ENCODE measurements at places on chromosomes 13 and 19. TPM values are rescaled to one million over a fixed set of nuclear protein-coding genes. Genes with fewer than 3 reads are reported as not detected.

GRCh38 chr13:42127047-42127446, 78.6 kb downstream of the DGKH start:
- no peak for DNase-seq

DNA sequence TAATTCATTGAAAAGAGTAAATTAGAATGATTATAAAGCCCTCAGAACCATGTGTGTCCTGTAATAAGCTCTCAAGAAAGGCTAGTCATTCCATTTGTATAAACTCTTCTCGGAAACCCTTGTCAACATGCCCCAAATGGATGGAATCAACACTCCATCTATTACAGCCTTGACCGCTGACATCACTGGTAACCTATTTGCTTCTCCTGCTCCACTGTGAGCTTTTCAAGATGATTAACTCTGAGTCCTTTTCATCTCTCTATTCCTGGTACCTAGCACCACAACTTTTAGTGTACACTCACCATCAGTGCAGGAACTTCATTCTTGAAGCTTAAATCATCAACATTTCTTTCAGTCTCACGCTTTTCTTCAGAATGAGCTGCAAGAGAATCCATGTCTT, 612.0 kb downstream of the DCT start:
- no peak for DNase-seq

DNA sequence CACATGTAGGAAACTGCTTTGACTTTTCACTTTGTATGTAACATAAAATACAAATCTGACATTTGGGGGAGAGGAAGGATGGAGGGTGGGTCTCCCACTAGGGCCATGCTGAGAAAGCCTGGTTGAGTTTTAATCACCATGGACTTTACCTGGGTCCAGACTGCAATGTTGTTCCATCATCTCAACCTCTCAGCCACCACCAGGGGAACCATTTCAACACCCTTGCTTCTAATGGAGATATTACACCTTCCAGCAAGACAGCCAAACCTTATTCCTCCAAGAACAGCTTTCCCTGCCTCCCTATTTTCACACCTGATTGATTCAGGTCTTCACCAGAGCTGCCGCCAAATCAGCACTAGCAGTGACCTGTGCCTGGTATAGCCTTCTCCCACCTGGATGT, 56.0 kb downstream of the ZAR1L start:
- DNase-seq: no peak

DNA sequence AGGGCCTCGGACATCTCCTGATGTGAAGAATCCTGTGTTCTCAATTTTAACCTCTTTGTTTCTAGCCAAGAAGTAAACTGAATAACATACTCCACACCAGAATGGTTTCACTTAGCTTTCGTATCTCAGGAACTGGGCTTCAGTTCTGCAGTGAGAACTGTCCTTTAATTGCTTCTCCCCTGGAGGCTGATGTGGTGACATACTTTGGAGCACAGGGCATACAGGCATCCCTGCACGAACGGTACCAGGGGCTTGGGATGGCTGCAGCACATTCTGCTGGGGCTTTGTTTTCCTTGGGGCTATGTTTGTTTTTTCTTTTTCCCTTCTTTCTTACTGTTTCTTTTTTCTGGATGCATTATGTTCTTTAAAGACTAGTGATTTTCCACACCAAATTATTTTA, 230.5 kb downstream of the TM9SF2 start:
- no peak for DNase-seq

GRCh38 chr13:46535825-46536224, 17.1 kb upstream of the LRCH1 start:
- no peak for DNase-seq

GRCh38 chr19:9914315-9915207, 21.8 kb downstream of the OLFM2 start:
- no peak for DNase-seq

DNA sequence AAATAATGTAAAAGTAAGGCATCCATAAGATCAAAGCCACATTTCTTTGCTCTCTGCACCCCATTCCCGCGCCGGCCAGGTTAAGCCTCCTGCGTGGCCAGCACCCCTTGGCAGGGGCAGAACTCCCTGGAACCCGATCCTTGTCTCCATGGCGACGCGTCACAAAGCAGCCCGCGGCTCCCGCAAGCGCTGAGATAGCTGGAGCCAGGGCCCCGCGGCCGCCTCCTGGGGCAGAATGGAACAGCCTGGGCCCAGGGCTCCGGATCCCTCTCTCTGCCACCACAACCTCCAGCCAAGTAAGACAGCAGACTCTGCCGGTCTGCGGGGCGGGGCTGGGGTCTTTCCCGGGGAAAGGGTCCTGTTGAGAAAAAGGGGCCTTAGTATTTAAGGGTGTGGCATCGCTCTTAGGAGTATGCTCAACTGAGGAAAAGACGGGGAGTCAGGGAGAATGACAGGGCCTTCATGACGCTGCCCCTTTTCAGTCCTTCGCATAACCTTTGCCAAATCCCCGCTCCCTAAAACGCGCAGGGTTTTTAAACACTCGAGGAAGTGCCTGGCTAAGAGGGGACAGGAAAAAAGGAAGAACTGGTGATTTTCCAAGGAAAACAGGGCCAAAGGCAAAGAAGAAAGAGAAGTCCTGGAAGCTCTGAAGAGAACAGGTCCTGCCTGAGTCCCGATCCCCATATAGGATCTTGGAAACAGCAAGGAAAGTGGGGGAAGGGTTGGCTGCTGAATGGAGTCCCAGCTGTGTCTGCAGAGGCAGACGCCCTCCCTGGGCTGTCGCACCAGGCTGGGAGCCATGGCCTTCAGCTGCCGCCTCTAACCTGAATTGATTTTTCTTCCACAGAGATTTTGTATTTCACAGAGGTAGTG, at the start of gene TEX26:
Gene TEX26 (plus strand): TSS at position 176 of the 873 bp plus-strand sequence. CDS start 60 bp downstream, at position 236.
- no peak for DNase-seq

DNA sequence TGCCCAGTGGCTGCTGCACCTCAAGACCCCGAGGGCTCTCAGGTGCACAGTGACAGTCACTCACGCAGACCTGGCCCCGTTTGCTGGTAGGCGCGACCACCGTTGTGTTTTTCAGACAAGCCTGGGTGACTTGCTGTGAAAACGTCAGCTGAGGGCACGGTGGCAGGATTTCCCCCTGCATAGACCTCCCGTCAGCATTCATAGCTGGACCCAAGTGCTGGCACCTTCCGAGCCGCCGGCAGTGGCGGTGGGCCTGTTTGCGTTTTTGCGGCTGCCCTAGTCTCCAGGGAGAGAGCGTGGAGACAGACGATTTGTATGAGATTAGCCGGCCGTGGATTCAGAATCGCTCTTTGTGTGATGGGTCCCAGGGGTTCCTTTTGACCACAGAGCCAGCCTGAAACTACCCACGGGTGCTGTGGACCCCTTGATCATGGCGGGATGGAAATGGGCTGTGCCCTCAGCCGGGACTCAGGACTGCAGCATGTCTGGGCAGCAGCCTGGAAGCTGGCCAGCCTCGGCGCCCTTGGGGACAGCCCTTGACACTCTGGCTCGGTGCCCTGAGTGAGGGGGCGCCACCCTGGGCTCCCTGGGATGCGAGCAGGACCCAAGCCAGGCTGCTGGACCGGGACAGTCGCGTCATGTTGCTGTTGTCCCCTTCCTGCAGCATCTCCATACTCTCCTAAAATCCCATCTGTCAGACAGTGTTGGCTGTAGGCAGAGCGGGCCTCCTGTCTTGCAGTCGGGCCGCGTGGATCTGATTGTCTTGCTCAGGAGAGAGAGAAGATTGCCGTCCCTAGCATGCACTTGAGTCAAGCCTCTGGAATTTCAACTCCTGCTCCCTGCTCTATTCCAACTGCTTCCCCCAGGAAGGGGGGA, 8.6 kb downstream of the KDM4B start:
- DNase-seq: no peak

DNA sequence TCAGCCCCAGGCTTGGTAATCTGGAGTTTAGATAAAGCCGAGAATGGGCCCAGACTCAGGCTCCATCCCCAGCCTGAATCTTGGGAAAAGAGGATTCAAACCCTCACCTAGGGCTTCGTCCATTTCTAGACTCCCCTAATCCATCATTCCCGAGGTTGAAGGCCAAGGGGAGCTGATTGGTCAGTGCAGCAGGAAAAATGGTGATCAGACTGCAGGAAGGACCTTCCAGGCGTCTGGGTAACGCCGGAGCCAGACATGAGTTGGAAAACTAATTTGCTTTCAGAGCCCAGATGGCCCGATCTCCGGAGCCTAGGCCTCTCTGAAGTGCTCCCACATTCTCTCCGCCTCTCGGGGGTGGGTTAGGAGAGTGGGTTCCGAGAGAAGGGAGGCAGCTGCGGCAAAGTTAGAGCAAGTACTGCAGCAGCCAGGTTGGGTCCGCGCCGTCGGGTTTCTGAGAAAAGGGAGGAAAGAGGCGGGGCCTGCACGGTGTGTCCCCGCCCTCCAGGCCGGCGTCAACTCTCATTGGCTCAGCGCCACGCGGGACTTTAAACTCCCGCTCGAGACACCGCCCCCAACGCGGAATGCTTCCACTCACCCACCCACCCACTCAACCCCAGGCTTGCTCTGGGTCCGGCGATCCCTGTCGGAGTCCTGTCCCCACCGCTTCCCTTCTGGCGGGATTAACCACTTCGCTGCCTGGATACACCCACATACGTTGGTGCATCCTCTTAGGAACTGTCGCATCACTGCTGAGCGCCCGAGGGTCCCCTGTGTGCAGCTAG, 788 bp upstream of the RTBDN start:
- no peak for DNase-seq

- DNase-seq: no peak
Observed at GRCh38 chr13:97492257-97492656, 58.3 kb downstream of the RAP2A start.

DNA sequence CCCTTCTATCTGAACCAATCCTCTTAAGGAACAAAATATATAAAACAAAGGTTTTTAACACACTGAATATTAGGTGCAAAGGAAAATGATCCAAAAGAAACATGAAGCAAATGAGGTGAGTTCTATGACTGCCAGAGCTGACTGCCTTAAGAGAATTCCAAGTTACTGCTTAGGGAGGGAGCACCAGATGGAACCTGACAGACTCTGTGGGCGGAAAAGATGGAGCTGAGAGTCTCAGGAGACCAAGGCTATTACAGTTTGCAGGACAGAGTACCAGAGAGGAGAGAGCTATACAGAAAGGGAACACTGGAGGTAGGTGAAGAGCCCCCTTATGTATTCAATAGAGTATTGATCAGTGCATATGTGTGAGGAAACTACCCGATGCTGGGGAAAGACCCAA, 87.2 kb downstream of the B3GLCT start:
- no peak for DNase-seq

Gene SIGLEC10
- polyA plus RNA-seq: 0.87 TPM

Gene CHMP2A
- polyA plus RNA-seq: 113 TPM
